ENCODE measurements at places on chromosomes 6 and 20.

GRCh38 chr6:90619221-90619620 lies 32.3 kb upstream of the MAP3K7 start:
- no peak for DNase-seq

DNA sequence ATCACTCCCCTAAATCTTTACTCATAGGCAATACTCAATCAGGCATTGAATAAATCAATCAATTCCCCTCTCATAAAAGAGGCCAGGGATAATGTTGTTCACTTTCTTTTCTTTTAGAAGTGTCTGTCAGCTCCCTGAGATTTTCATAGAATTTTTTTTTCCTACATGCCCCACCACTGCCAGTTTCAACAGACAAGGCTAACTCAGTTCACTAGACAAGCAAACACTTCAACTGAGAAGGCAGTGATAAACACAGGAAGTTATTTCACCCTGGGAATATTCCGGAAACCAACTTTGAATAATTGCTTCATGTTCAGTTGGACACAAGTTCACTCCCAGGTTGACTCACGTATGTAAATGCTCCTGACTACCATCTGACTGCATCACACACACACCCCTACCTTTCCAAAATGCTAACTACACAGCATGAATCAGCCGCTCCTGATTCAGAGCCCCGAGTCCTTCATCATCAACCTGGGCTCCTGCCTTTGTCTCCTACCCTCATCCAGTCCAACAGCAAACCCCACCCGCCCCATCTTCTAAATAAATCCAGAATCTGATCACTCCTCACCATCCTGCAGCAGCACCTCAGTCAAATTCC lies 143.9 kb downstream of the BCAS1 start:
- DNase-seq, result no peak

GRCh38 chr6:135527116-135527959 lies 29.8 kb upstream of the AHI1 start:
- DNase-seq, result no peak

DNA sequence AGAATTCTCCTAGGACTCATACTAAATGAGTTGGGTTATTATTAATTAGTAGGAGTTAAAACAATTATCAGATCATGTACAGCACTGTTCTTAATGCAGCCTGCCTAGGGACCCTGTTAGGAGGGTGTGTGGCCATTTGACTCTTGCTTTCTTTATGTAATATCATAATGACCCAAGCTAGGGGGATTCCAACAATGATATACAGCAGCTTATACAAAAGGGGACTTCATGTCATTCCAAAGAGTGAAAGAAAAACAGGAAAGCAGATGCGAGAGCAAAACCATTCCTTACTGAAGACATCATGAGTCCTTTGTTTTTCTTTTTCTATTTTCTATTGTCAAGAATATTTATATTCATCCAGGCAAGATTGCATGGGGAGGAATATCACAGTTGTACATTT lies 455.2 kb downstream of the PLCB1 start:
- DNase-seq, result no peak

DNA sequence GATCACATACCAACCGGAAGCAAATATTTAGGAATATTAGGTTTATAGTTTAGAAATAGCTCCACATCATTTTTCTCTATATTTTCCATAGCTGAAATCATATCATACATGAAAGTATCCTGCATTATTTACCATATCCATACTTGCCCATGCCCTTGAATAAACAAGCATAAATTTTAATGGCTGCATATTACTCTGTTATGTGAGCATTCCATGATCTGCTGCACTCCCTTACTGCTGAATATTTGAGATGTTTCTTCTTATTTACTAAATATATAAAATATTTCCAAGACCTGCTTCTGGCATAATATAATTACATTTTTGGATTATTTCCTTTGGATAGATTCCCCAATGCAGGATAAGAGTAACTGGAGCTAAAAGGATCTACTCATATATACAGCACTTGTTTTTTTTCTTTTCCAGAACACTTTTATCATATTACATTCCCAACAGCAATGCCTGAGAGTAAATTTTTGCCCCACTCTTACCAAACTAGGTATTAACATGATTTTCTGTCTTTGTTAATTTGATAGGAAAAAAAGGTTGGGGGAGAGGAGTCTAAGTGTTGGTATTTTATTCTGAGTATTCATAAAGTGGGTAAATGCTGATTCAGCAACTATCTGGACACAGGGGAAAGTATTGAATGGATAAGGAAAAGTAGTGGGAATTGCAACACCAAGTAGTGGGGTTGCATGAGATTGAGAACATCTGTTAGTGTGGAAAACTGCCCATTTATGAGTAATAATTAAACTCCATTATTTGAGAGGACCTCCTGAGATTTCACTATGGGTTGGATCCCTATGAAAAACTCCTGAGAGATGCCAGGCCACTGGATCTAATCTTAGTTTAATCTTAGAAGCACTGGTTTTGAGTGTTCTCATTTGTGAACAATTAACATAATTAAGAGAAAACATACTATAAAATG lies 76.0 kb downstream of the MAN1A1 start:
- DNase-seq, result no peak

DNA sequence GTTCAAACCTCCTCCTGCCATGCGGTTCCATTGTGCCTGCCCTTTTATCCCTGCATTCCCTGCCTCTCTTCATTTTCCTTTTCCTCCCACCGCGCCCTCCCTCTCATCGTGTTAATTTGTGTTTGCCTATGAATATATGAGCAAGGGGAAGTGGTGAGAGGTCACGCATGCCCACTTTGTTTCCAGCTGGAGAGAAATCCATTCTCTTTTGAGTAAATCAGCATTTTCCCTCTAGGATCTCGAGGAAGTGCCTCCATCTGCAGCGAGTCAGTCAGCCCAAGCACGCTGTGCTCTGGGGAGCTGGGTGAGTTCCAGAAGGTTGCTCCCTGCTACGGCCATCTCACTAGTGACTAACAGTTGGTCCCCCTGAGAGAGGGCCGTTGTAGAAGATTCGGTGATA lies 42.9 kb downstream of the CDH26 start:
- DNase-seq, result no peak

DNA sequence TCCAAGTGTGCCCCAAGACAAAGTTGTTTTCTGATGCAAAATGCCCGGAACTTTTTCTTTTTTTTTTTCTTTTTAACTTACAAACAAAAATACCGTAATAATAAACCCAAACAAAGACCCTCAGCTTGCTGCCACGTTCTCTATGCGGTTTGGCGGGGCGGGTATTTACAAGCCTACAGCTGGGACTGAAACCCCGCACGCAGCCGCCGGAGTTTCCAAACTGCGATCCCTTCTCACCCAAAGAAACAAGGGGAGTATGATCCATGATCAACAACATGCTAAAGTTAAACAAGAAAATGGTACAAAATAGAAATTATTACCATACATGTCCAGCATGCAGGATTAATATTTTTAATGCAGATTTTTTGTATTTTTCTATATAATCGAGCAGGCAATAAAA lies 2.1 kb downstream of the MAFB start:
- peak; percentile 43 for DNase-seq

DNA sequence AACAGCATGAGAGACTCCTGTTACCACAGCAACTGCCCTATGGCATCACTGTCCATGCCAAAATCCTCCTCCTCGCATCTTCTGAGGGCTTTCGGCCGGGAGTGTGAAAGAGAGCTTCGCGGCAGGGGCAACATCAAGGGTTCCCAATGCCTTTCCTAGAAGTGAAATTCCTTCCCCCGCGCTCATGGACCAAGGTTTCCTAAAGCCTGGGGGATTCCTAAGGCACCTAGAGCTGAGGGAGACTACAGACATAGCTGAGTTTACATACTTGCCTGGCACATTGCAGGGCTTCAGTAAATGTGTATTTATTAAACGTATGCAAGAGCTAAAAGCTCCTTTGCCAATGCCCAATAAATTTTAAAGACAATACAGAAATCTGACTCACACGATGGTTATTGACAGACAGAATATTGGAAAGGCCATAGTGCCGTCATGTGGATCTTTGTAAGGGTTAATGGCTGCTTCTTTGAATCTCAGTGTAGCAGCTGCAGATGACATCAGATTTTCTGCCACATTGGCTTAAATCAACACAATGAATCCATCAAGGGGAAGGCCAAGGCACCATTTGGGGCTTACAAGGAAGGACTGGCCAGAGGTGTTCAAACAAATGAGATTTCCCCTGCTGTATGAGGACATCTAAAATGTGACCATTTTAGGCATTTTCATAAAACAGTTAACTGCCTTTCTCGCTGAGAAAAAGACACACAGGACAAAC lies 281.2 kb upstream of the JARID2 start:
- no peak for DNase-seq

GRCh38 chr6:128432394-128432793 lies 88.0 kb downstream of the PTPRK start:
- no peak for DNase-seq

DNA sequence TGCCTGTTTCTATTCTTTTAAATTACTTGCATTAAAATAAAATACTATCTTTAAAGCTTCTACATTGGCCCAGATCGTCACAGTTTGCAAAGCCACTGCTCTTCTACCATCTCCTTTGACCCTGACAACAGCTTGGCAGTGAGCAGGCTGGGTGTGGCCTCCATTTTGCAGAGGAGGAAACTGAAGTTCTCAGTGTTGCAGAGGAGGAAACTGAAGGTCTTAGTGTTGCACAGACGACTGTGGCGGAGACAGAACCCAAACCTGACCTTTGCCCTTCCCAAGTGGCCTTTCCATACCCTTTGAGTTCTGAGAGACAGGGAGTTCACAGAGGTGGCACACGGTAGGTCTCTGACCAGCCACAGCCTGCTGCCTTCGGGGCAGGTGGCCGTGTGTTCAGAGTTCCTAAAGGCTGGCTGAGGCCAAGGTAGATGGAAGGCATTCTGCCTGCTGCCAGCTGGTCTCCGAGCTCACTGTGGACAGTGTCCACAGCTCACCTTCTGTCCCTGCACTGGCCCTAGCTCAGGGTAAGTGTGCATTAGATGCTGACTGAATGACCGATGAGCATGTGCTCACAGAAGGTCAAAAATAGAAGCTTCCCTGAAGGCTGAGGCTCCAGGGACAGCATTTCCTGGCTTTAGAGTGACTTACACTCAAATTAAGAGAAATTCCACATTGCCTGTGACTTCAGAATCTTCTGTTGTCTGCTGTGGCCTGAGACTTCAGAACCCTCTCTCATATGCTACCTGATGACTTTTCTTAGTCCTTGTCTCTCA lies 113.5 kb upstream of the SLC24A3 start:
- DNase-seq, result no peak

- no peak for DNase-seq
Observed at GRCh38 chr20:20437314-20437713, 69.4 kb downstream of the INSM1 start.

- DNase-seq, result no peak
Observed at GRCh38 chr6:157187182-157188083, 135.9 kb downstream of the TMEM242 start.

GRCh38 chr6:11778648-11779328 lies at the start of gene ADTRP:
Gene ADTRP (minus strand): TSS chr6:11778803. CDS start chr6:11778759, 44 bp downstream.
- DNase-seq, result no peak

DNA sequence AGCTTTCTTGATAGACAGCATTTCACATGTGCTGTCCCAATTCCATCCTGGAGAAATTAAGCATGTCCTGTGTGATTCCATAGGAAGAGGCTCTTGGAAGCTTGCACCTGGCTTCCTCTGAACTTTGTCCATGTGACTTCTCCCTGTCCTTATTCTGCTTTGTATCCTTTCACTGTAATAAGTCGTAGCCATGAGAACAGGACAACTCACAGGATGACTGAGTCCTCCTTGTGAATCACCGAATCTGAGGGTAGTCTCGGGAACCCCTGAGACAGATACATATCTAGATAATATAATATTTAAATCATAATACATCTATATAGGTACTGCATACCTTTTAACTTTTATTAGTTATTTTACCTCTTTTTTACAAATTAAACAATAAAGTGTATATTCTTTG lies 156.7 kb upstream of the THEMIS start:
- DNase-seq, result no peak

- DNase-seq, result no peak
Observed at GRCh38 chr20:38325905-38326304, 20.4 kb upstream of the LBP start.

DNA sequence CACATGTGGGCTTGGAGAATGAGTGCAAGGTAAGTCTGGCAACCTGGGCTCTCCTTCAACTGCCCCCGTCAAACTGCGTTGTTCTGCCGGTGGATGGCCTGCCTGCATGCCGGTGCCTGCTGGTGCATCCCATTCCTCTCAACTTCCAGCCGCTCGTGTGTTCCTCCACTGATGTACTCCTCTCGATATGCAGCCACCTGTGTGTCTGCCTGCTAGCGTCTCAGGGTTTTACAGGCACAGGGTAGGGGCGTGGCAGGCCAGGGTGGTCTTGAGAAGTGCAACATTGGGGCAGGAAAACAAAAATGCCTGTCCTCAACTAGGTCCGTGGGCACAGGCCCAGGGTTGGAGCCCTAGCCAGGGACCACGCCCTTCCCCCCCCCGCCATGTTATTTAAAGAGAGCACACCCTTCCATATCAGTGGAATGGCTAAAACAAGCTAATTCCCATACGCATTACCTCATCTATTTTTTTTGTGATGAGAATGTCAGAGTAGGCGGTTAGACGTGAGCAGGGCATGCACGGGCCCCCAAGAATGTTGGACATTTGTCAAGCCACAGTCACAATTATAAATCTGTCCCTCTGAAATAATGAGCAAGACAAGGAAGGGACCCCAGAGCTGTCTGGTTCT lies 33.2 kb downstream of the SERPINB6 start:
- DNase-seq, result no peak

DNA sequence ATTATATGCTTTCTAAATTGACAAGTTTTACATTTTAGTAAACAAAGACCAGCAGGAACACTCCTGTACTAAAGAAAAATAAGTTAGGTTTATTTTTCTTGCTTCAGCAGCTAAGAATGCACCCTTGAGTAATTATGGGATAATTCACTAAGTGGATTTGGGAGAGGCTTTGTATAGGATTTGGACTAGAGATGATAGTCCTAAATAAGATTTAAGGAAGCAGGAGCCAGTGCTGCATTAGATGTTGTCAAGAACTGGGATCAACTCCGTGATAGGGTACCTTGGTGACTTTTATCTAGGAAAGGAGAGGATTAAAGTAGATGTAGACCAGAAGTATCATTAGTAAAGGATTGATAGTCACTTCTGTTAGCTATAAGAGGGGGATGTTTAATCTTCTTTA lies 4.1 kb upstream of the C6orf141 start:
- peak; percentile 21 for DNase-seq

GRCh38 chr20:62618611-62619529 lies 23.4 kb upstream of the SLCO4A1 start:
- peak; percentile 46 for DNase-seq

DNA sequence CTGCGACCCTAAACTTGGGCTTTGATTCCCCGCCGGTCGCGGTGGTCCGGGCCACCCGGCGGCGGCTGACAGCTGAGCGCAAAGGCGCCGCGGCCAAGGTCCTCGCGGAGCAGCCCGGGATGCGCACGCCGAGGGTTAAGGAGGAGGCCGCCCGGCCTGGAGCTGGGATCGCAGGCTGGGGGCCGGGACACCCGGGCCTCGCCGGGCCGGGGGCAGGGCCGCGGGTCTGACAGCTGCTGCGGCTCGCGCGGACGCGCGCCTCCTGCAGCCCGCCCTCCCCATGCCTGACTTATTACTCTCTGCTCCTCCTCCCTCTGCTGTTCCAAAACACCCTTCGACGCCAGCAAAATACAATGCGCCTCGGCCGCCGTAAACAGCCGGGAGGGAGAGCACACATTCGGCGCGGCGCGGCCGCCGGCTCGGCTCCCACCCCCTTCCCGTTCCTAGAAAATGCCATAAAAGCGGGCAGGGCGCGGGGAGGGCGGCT lies 746 bp downstream of the BACH2 start:
- DNase-seq, result peak; percentile 83

GRCh38 chr6:133802861-133803260 lies 86.1 kb upstream of the TCF21 start:
- no peak for DNase-seq

Measured in neural progenitor cell (in vitro differentiated cells).